Aorta (tissue), 5 donors: ENCODE measurements at places on chromosomes 6 and 20. TPM values are rescaled to one million over a fixed set of nuclear protein-coding genes. Genes with fewer than 3 reads are reported as not detected.

GRCh38 chr6:43277643-43278523 is 20.2 kb upstream of the SLC22A7 start:
- no peaks in the 10 kb centered on the region for H3K4me1 ChIP-seq
- no peaks in the 10 kb centered on the region for H3K36me3 ChIP-seq
- DNase-seq: no peak
- no peak overlapping the region for H3K4me3 ChIP-seq
- H3K27ac ChIP-seq: no peak overlapping the region
- no peaks in the 10 kb centered on the region for H3K27me3 ChIP-seq

DNA sequence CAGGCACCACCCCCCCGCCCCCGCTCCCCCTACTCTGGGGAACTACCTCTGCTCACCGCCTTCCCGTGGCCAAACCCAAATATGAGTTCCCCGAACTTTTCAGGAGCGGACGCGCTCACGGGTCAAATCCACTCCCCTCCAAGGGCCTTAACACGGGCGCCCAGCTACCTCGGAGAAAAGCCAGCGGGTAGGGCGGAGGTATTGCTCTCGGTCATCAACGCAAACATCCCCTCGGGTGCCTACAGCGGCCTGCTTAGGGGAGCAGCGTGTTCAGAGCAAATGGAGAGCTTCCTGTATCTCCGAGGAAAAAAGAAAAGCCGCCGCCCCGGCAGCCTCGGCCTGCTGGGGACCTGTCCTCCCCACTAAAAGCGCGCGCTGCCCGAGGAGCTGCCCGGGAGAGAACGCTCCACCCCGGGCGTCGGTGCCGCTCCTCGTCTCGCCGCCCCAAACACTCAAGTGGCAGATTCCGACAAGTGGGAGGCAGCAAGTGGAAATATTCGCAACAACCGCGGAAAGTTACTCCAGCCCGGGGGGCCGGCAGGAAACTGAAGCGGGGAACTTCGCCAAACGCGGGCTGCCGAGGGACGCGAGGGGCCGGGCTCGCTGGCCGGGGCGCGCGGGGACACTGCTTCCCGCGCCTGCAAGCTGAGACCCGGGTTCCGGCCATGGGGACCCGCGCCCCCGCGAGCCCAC is 699 bp downstream of the PTPRT start:
- no peak overlapping the region for H3K4me3 ChIP-seq
- no peak overlapping the region for H3K27ac ChIP-seq
- DNase-seq: no peak
- no peaks in the 10 kb centered on the region for H3K4me1 ChIP-seq

The FOXA2 gene
- not detected for polyA plus RNA-seq

The POU5F1 gene
- not detected for polyA plus RNA-seq

The COQ3 gene
- polyA plus RNA-seq: 7.4 TPM

The HLA-G gene
- 0.88 TPM for polyA plus RNA-seq
